ENCODE measurements at places on chromosomes 4 and X.

GRCh38 chr4:165335163-165335703, 7.8 kb downstream of the MSMO1 start:
- no peak for DNase-seq

- peak; percentile 73 for DNase-seq
Observed at GRCh38 chrX:107825698-107826237, at the start of gene MID2. Gene MID2, plus strand, starts transcription at chrX:107825866. Its CDS starts 561 bp downstream, at chrX:107826427.

- DNase-seq = peak; percentile 4
Observed at GRCh38 chr4:182969651-182970279, 52.6 kb upstream of the DCTD start.

- no peak for DNase-seq
Observed at GRCh38 chr4:42732776-42733175, 75.9 kb upstream of the ATP8A1 start.

GRCh38 chr4:82017680-82018079, 356.1 kb downstream of the HNRNPD start:
- peak; percentile 66 for DNase-seq
